ENCODE measurements at places on chromosomes 3 and 15.

DNA sequence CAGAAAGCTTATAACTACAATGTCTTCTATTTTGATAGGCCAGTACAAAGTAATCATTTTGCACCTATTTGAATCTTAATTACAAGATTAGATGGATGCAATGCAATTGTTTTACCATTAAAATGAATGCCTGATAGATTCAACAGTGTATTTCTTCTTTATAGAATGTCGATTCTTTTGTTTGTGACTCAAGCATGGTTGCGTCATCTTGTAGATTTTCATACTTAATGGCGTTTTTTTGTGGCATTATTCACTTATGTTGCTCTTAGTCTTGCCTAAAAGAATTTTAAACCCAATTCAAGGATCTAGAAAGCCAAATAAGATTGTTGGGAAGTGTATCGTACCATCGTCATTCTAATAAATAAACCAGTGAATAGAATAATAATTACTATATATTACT, 21.4 kb downstream of the ZBTB38 start:
- DNase-seq: no peak

DNA sequence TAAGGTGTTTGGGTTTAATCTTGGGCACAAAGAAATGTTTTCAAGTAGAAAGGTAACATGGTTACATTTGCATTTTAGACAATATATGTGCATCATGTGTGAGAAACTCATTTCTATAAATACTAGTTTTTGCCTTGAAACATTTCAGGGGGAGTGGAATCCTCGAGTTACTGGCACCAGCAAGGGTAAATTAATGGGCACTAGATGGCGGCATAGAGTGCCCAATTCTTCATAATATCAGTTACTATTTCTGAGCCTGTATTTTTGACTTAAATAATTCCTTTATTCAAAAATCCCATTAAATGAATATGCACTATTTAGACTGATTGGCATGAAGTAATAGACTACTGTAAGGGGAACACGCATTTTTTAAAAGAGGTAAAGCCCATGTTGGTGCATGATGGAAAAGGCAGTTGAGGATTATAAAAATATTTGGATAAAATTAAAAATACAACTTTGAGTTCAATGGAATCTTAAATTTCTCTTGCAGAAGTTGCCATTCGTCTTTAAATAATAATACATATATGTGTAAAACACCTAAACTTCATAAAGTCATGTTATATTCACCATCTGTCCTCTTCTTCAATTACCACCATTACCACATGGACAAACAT, 106.3 kb downstream of the ZBTB20 start:
- peak; percentile 13 for DNase-seq

- DNase-seq: no peak
Measured at GRCh38 chr3:100195375-100195774, 65.4 kb upstream of the TBC1D23 start.

DNA sequence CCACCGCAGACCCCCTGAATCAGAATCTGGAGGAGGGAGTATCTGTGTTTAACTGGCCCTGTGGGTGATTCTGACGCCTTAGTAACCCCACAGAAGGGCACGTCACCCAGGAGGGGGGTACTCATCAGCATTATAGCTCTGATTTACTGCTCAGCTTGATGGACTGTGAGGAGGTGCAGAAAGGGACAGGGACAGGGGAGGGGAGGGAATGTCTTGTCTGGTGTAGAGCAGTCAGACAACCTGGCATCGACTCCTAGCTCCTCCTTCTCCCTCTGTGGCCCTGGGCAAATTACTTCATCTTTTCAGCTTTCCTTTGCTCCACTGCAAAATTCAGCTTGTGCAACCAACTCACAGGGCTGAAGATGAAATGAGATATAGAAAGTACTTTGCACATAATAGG, 42.3 kb upstream of the GLCE start:
- DNase-seq: peak; percentile 48

GRCh38 chr3:136819731-136820679, 1.1 kb downstream of the SLC35G2 start:
- DNase-seq: peak; percentile 81

GRCh38 chr3:66554178-66554577, 53.4 kb upstream of the LRIG1 start:
- no peak for DNase-seq

DNA sequence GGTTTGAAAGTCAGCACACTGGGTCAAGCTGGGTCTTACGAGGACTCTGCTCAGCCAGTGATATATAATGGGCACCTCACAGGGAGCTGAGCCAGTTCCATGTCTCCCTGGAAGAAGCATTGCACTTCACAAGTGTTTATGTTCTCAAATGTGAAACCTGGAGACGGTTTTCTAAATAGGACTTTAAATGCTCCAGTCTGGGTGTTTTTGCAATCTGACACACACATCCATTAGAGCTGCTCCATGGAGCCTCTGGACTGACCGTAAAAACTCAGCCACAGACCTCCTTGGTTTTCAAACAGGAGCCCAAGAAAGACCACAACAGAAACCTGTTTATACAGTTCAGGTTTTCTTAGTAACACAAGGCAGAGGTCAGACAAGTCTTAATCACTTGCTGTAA, 201.3 kb upstream of the LRIG1 start:
- DNase-seq: no peak

DNA sequence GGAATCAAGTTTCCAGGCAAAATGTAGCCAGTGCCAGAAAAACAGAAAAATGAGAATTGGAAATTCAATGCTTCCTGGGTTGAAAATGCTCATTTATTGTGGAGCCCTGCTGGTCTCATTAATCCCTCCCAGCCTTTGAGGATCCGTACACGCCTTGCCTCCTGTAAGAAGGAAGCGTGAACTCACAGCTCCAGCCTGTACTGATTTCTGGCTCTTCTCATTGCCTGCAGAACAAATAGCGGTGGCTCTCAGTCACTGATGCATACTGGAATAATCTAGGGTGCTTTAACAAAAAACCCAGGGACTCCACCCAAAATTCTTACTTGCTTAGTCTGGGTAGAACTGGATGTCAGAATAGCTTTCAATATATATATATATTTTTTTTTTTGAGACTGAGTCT, 29.3 kb upstream of the SLC24A5 start:
- no peak for DNase-seq

- no peak for DNase-seq
Measured at GRCh38 chr3:23319366-23320312, 116.5 kb downstream of the UBE2E2 start.

GRCh38 chr3:32420126-32421038, 28.7 kb downstream of the CMTM7 start:
- no peak for DNase-seq

DNA sequence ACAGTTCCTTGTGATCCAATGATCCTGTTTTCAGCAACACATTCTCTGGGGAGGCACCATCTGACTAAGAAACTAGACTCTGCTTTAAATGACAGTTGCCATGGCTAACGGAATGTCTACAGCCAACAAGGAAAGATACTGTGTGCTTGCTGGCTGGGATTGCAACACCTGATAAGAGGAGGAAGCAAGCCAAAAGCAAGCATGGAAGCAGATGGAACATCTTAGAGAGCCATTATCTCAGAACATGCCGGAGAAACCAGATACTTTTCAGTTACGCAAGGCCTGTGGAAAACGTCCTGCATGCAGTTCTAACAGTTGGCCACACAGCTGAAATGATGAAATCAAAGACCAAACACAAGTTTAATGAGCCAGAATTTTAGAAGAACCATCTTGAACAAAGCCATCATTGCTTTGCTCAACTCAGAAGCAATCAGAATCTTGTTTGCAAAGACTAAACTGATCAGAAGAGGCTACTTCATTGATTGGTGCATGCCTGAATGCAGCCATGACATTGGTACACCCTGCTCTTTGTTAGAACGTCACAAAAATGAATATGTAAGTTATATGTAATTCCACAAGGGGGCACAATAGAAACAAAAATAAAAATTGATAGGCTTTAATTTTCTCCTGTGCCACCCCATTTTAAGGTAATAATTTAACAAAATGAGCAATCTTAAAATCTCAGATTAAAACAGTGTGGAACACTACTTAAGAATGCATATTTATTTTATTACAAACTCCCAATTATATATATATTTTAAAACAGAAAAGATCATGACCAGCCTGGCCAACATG, 50.8 kb downstream of the GXYLT2 start:
- peak; percentile 85 for DNase-seq

DNA sequence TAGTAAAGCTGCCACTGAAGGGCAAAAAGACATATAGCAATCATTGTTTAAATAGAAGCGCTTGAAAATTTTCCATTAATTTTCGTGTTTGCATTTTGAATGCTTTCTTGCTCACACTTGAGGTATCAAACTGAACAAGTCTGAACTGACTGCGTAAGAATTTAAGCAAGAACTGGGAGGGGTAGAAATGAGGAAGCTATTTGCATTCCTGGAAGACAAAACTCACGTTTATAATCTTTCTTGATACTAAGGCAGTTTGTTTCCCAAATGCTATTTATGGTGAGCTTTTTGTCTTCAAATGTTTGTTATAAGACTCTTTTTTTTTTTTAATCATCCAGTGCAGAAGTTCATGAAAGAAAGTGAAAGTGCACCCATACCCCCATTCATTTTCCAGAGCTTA, 499.8 kb upstream of the TPRG1 start:
- DNase-seq: no peak

Data from adrenal gland (tissue), 19 donors.